ENCODE measurements at places on chromosomes 16 and 17. TPM values are rescaled to one million over a fixed set of nuclear protein-coding genes. Genes with fewer than 3 reads are reported as not detected.

Gene CES3
- polyA plus RNA-seq, result 0.86 TPM

Gene IGSF6
- 0.14 TPM for polyA plus RNA-seq

Gene C16orf74
- 0.34 TPM for polyA plus RNA-seq

Gene ZNF263
- polyA plus RNA-seq, result 4.0 TPM

Gene SEZ6L2
- polyA plus RNA-seq, result 97.4 TPM

Gene KRTAP1-1
- not detected for polyA plus RNA-seq

Gene HP
- polyA plus RNA-seq, result not detected

Gene PRSS27
- polyA plus RNA-seq, result 0.10 TPM

Gene EVPLL
- not detected for polyA plus RNA-seq

Gene NAGS
- not detected for polyA plus RNA-seq

Gene TBC1D3I
- polyA plus RNA-seq, result not detected

Gene FKBP10
- polyA plus RNA-seq, result 0.62 TPM

Measured in Purkinje cell (primary cell).